Cardiac atrium fibroblast (primary cell): ENCODE measurements at places on chromosomes 2 and 18. TPM values are rescaled to one million over a fixed set of nuclear protein-coding genes. Genes with fewer than 3 reads are reported as not detected.

Gene CPO
- not detected in 2 replicates for total RNA-seq

Gene SMYD5
- total RNA-seq = 13.2 and 14.9 TPM in 2 replicates

Gene CD226
- total RNA-seq = not detected in 2 replicates

Gene RAPH1
- 23.1 and 39.9 TPM in 2 replicates for total RNA-seq

Gene AKAIN1
- total RNA-seq = not detected in 2 replicates

Gene ITM2C
- 151 and 170 TPM in 2 replicates for total RNA-seq

Gene CCDC74B
- total RNA-seq = 3.1 and 6.0 TPM in 2 replicates

Gene CMPK2
- total RNA-seq = 0.18 and 3.6 TPM in 2 replicates

Gene EPB41L5
- 12.3 and 13.2 TPM in 2 replicates for total RNA-seq

Gene USP37
- 4.2 and 6.5 TPM in 2 replicates for total RNA-seq

Gene DNER
- 0.36 and 14.1 TPM in 2 replicates for total RNA-seq

Gene UGT1A10
- total RNA-seq = not detected in 2 replicates

Gene PTPRN
- 0.36 and 1.9 TPM in 2 replicates for total RNA-seq

Gene STPG4
- total RNA-seq = not detected in 2 replicates

Gene CRYGC
- not detected in 2 replicates for total RNA-seq

Gene RSAD2
- total RNA-seq = not detected in 2 replicates

Gene TCF7L1
- total RNA-seq = 1.6 and 2.9 TPM in 2 replicates
